ENCODE measurements at places on chromosomes 6 and 20.

GRCh38 chr6:154605178-154605881, 94.8 kb upstream of the CNKSR3 start:
- DNase-seq: no peak

DNA sequence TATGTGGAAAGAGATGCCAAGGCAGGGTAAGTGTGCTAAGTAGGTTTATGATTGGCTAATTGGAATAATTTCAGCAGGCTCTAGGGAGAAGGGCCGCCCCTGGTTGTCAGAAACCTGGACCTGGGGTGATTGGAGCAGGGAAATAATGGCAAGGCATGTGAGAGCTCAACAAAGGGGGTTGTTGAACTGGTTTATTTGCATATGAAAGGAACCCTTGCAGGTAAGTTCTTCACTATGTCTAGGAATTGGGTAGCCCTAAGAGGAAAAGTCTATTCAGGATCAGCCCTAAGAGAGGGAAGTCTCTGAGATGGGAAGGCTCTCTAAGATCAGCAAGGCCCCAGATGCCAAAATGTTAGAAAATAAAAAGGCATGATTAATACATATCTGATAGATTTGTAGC, 175.4 kb upstream of the PRND start:
- no peak for DNase-seq

GRCh38 chr6:55617272-55617671, 38.3 kb upstream of the HMGCLL1 start:
- peak; percentile 66 for DNase-seq

DNA sequence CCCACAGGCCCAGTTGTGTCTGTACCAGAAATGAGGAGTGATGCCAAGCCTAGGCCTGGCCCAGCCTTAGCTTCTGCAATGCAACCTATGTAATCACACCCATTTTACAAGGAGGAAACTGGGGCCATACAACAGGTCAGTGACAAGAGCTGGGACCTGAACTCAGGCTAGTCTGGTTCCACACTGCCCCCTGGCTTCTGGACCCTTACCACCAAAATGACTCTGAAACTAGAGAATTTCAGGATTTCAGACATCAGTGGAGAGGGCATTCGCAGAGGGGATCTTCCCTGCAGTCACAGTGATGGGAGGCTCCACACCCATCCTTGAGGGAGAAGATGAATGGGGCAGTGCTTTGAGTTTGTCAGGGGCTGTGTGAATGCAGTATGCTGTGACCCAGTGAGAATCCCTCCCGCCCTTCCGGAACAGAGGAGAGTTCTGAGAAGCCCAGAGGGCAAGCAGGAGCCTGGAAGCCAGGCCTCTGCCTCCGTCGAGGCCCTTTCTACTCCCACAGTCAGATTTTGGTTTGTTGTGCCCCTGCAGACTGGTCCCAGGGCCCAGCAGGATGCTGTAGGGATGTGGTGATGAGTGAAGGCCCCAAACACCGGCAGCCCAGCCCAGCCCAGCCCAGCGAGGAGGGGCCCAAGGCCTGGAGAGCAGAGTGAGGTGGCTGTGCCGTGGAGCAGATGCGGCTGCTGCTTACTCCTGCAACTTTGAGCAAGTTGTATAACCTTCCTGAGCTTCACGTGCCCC, 48.1 kb upstream of the MYL9 start:
- no peak for DNase-seq

DNA sequence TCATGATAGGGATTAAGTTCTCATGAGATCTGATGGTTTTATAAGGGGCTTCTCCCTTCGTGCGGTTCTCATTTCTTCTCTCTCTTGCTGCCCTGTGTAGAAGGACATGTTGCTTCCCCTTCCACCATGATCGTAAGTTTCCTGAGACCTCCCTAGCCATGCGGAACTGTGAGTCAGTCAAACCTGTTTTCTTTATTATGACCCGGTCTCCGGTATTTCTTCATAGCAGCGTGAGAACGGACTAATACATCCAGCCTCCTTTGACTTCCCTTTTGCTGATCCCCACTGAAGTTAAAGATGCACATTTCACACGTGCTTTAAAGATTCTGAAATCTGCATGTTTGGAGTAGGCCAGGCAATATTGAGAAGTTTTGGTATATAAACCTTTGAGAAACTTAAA, 543.1 kb downstream of the PRKN start:
- no peak for DNase-seq

DNA sequence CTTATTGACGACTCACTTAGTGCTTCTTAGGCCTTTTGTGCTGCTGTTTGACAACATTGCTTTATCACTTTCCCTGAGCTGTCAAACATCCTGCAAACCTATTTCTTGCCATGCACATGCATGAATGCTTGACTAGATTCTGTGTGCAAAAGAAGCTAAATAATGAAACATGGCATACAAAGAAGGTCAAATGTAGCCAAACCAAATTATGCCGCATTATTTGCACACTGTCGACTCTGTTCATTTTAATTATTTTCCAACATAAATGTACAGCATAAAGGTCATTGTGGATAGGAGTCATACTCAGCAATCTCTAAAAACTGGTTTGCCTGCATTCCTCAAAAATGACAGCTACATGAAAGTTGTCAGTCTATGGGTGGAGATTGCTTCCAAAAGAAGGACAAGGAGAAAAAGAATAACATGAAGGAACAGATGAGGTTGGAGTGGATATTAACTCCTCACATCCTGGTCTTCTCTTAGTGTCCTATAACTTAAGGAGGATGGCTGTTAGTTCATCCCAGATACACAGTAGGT, 123.1 kb upstream of the STXBP5 start:
- DNase-seq: no peak

- DNase-seq: no peak
Measured at GRCh38 chr6:126041516-126041915, 55.2 kb downstream of the TRMT11 start.

- no peak for DNase-seq
Measured at GRCh38 chr20:14580418-14581074, 243.1 kb upstream of the FLRT3 start.

- DNase-seq: no peak
Measured at GRCh38 chr6:46312654-46313053, 141.9 kb upstream of the ENPP5 start.

DNA sequence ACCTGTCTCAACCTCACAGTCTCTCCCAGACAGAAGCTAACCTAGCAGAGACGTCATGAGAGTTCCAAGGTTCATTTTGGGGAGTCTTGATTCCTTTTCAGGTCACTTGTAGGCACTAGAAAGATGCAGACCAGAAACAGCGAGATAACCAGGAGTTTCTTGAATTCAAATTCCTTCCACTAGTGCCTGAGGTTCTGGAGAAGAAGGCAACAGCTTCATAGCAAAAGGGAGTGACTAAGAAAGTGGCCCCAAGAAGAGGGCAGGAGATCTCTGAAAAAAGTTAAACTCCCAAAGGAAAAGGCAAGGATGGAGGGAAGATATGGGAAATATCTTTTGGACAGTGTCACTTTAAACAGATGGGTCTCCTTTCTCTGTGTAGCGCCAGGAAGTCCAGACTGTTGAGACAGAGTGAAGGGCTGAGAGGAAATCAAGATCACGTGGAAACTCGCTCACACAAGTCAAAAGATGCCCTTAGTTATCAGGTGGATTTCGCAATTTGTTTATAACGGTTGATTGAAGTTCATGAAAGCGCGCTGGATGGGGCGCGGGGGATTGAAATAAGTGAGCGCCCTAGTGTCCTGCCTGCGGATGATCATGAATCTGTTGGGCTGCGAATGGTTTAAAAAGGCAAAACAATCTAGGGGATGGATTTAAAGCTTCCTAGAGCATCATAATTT, 4.8 kb upstream of the PRSS16 start:
- DNase-seq: no peak

DNA sequence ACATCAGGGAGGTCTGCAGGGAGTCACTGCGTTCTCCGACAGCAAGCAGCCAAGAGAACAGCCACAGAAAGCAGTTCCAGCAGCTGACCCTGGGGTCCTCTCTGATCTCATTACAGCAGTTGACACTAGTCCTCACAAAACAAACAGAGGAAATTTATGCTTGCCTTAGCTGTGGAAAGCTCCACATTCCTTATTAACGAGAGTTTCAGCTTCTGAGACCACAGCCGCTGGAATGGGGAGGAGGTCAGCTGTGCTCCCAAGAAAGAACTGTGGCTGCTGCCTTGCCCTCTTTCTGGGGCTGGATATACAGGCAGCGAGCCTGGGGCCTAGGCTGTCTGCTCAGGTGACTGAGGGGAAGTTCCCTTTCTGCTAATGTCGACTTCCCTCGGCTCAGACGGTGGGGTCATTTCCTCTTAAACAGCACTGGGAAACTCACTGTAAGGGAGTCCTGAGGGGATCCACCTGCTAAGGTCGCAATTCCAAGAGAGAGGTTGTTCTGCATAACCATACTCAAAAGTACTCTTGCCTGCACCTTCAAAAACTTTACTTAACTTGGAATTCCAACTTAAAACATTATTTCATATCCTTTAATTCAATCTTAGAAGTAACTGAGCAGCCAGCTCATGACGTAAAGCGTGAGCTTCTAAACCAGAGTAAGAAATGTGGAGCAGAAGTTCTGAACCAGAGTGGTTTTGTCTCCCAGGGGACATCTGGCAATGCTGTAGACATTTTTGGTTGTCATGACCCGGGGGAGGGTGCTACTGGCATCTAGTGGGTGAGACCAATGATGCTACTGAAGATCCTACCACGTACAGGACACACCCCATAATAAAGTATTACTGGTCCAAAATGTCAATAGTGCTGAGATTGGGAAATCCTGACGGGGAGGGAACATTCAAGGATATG, 80.3 kb downstream of the BACH2 start:
- DNase-seq: no peak

GRCh38 chr6:90610301-90610750, 23.5 kb upstream of the MAP3K7 start:
- peak; percentile 3 for DNase-seq

DNA sequence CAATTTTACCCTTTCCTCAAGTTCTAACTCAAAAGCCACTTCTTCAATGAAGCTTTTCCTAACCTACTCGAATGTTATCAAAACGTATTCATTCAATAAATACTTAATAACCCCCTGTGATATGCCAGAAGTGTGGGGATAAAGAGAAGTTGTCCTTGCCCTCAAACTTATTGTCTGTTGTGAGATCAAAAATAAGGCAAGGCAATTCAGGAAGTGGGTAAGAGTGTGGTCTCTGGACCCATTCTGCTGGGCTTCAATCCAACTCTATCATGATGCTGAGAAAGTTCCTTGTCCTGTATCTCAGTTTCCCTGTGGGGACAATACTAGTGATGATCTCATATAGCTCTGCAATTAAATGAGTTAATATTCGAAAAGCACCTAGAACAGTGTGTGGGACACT, 92.8 kb downstream of the PRDM1 start:
- no peak for DNase-seq

DNA sequence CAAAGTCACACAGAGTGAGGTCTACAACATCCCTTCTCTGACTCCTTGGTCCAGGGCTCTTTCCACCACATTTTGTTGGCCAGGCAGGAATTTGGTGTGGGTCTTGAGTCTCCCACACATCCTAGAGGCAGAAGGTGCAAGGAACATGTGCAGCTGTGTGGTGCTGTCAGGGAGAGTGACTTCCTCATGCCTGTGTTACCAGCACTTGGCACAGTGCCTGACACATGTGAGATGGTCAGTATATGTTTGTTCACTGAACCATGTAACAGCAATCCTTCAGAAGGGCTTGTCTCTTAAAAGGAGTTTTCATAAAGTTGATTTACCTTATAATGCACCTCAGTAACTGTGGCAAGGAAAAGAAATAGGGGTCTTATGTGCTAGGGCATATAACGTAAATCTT, 168.5 kb downstream of the CDC5L start:
- no peak for DNase-seq

GRCh38 chr6:163836876-163837690, 422.6 kb downstream of the QKI start:
- DNase-seq: no peak

- DNase-seq: no peak
Measured at GRCh38 chr6:137498481-137499190, 4.4 kb upstream of the OLIG3 start.

- DNase-seq: peak; percentile 48
Measured at GRCh38 chr6:3526962-3527650, 70.3 kb upstream of the SLC22A23 start.

DNA sequence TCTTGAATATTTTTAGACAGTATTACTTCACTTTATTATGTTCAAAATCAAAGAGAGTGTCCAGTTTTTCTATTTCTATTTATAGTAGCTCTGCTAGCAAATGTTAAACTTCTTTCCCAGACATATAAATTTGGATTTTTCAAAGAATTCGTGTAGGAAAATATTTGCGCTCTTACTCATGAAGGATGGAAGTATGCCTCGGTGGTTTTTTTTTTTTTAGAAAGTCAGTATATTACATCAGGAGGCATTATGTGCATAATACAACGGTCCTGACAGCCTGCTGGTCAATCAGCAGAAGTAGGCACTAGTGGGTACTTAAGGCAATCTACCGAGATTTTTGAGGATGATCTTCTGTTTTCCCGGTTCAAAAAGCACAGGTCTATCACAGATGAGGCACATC, 249.3 kb downstream of the TBX18 start:
- peak; percentile 60 for DNase-seq

DNA sequence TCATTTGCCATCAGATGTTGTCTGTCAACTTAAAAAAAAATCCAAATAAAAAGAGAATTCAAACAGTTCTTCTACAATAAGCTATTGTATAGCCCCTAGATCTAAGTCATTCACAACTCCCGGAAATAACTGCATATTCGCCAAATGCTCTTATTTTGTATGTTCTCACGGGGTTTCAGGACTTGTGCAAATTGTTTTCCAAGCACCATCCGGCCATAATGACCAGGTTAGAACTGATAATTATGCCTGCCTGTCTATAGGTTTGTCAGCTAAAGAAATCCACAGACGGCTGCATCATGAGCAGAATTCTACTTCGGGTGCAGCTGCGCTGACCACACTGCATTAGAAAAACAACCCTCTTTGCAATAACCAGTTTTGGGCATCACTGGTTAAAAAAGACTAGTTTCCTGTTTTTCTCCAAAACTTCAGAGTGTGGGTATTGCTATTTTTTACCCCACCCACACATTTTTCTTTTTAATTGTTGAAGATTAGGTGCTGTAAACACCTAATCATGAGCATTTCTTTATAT, 87.7 kb downstream of the HIVEP2 start:
- DNase-seq: no peak

GRCh38 chr6:105251689-105252088, 71.9 kb upstream of the POPDC3 start:
- no peak for DNase-seq

GRCh38 chr6:137657351-137657911, 163.2 kb upstream of the OLIG3 start:
- DNase-seq: no peak

- no peak for DNase-seq
Measured at GRCh38 chr20:5214826-5215225, 88.0 kb downstream of the CDS2 start.

- DNase-seq: peak; percentile 42
Measured at GRCh38 chr20:47719625-47720024, 65.7 kb downstream of the SULF2 start.

DNA sequence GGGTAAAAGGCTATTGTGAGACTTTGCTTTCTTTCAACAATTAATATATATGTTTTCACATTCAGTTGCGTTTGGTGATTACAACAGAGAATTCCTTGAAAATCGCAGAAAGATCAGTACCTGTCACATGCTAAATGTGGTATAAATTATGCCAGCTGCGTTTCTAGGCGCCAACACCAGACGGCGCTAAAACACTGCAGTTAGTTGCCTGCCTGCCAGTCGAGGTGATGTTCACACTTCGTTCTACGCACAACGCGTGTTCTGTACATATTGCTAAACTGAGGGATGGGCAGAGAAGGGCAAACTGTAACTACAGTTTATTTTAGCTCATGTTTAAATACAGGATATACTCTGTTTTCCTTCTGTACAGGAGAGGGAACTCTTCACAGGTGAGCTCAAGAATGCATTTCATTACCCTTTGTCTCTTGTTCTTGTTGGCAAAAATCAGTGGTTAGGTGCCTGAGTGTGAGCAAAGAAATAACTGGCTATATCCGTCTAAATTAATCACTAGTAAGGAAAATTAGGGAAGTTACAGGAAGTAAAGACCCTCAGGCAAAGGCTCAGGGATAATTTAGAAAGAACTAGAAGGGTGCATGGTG, 100.1 kb upstream of the RGS17 start:
- DNase-seq: peak; percentile 68

Measured in cardiac fibroblast (primary cell).